ENCODE measurements at places on chromosomes 5 and 9.

GRCh38 chr5:38417658-38418017 is 138.8 kb downstream of the LIFR start:
- DNase-seq: no peak

- DNase-seq: no peak
Measured at GRCh38 chr9:1941989-1942388, 73.2 kb upstream of the SMARCA2 start.

DNA sequence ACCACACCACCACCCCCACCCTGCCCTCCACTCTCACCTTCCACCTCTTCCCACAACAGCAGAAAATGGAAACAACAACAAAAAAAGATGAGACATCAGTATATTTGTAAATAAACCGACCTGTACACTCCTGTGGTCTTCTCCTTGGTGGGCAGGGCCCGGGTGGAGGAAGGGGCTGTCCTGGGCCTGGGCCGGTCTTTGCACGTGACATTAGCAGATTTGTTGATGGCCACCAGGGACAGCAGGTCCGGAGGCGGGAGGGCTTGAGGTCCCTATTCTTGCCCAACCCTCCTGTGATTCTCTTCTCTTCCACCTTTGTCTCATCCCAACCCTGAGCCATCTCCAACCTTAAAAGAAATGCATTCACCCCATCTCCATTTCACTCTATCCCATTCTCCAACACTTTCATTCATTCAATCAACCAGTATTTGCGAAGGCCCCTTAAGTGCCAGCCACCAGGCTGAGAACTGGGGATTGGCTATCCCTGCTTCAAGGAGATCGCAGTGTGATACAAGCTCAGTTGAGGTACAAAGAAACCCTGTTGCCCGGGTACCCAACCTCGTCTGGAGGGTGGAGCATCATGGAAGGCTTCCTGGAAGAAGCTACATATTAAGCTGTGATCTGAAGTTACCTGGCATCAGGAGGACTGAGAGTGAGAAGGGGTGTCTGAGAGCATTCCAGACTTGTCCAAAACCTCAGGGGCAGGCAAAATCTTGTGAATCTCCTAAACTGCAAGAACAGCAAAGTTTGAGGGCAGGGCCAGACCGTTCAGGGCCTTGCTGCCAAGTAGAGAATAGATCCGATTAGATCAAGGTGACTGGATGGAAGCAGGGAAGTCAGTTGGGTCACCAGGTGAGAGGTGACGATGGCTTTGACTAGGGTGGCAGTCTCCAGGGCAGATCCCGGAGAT is 87.4 kb downstream of the LMX1B start:
- DNase-seq: no peak

DNA sequence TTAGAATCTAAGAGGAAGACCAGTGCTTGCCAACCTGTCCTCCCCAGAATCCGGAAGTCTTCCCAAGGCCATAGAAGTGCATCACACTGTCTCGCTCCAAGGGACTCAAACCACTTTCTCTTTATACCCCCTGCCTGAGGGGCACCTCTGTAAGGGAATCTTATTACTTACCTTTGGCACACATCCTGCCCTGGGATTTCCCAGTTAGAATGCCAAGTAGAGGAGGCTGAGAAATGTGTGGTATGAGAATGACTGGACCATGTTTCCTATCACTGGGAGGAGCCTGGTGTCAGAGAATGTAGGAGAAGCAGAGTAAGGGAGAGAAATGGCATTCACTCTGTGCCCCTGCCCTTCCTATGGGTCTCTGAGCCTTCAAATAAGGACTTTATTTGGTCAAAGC is 85.8 kb downstream of the AOPEP start:
- DNase-seq: peak; percentile 23

DNA sequence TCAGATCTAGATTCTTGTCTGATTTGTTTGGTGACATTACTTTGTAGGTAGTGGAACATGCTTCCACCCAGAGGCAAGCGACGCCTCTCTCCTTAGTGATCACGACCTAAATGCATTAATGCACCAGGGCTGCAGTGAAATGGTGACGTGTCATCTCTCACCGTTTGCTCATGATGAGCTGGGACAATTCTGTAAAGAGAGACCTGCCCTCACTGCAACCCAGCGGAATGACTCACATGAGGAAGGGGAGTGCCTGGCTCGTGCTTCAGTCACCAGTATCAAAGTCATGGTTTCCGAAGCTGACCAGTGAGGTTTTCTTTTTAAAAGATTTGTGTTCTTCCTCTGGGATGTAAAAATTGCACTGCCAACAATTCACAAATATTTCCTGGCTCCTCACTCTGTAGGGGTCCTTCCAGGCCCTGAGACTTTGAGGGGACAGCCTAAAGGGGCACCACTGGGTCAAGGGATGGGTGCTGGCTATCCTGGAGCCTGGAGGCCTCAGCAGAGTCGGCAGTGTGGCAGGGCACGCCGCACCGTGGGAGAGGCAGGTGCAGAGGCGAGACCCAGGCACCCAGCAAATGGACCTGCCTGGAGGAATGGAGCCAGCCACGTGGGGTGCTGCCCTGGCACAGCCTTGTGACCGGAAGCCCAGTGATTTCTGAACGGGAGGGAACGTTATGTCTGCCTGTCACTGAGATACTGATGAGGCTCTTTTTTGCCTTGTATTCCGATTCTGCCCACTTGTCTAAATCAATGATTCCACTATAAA is 17.3 kb downstream of the QSOX2 start:
- DNase-seq: peak; percentile 31

DNA sequence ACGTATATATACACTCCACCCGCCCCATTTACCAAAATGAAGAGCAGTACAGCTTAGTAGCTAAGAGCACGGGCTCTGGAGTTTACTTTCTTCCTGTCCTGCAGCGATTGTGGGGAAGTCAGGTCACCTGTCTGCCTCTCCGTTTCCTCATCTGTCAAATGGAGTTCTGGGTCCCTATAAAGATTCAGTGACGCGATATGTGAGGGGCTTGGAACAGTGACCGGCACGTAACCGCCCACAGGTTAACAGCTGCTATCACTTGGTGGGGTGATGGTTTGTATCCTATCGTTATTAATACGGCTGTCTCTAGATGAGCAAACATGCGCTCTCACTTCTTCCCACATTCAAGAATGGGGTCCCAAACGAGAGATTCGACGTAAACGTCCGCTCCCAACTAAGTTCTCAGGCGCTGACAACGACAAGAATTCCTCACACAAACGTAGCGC is 426 bp downstream of the FAM114A2 start:
- peak; percentile 56 for DNase-seq

GRCh38 chr9:35675204-35675603 is 1.5 kb downstream of the CA9 start:
- no peak for DNase-seq

GRCh38 chr9:108816037-108816436 is 39.7 kb downstream of the ACTL7B start:
- no peak for DNase-seq

- DNase-seq: no peak
Measured at GRCh38 chr5:5291357-5291756, 131.1 kb upstream of the ICE1 start.

DNA sequence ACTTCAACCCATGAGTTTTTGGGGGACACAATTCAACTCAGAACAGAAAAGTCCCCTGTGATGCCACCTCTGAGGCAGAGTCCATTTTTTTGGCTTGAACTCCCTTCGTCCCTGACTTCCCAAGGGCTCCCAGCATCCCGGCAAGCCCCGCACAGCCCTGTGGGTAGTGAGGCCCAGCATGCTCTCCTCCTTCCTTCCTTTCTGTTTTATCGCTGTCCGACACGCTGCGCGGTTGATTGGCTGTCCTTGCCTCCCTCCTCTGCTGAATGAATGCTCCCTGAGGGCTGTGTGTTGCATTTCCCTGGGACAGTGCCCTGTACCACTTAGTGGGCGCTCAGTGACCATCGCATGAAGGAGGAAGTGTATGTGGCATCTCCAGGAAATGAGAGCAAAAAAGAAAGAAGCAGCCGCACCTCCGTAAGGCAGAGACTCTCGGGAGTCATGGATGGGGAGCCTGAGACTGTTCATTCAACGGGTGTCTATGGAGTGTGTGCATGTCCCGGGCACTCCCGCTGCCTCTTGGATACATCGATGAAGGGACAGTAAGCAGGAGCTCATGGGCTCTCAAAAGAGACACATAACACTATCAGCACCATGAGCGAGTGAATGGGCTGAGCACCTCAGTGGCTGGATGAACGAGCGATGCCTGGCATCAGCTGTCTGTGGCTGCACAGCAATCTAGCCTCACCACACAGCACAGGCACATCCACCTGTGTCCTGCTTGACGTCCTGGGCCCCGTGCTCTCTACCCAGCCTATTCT is 10.1 kb upstream of the IRX4 start:
- no peak for DNase-seq

GRCh38 chr9:18756712-18757125 is 276.3 kb downstream of the SAXO1 start:
- no peak for DNase-seq

- no peak for DNase-seq
Measured at GRCh38 chr9:134750450-134751155, 109.0 kb downstream of the COL5A1 start.

GRCh38 chr5:21071986-21072385 is 1084.0 kb upstream of the CDH18 start:
- no peak for DNase-seq

GRCh38 chr5:36691226-36691625 is 84.8 kb downstream of the SLC1A3 start:
- DNase-seq: no peak

GRCh38 chr9:121865884-121866283 is 214.4 kb downstream of the DAB2IP start:
- DNase-seq: no peak

GRCh38 chr9:116360016-116360415 is 206.4 kb downstream of the PAPPA start:
- no peak for DNase-seq

DNA sequence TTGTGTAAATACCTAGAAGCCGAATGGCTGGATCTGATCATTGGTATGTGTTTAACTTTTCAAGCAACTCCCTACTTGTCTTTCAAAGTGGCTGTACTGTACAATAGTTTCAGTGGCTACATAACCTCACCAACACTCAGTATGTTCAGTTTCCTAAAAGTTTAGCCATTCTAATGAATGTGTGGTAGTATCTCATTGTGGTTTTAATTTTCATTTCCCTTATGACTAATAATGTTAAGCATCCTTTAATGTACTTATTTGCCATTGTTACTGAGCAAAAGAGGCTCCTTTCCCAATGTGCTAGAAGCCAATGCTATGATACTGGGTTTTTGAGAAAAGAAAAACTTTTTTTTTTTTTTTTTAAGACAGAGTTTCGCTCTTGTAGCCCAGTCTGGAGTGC is 27.8 kb upstream of the ALDOB start:
- DNase-seq: no peak

DNA sequence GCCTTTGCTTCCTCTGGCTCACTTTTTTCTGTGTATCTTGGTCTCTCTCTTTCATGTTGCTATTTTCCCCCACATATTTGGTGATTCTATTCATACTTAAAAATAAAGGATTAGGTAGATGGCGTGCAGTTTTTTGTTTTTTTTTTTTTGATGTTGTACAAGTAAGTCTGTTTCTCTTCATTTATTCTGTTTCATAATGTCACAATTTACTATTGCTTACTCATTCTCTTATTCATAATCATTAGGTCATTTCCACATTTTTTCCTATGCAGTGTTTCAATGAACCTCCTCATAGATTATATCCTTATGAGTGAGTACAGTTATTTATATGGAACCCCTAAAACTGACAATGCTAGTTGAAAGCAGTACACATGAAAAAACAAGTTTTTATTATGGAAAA is 136.3 kb downstream of the APBA1 start:
- DNase-seq: no peak

Measured in activated CD4-positive, alpha-beta T cell treated with anti-CD3 and anti-CD28 coated beads, Interleukin-2, amount 50 U/mL, for 16 hours (primary cell).